ENCODE measurements at places on chromosomes 6 and 20.

DNA sequence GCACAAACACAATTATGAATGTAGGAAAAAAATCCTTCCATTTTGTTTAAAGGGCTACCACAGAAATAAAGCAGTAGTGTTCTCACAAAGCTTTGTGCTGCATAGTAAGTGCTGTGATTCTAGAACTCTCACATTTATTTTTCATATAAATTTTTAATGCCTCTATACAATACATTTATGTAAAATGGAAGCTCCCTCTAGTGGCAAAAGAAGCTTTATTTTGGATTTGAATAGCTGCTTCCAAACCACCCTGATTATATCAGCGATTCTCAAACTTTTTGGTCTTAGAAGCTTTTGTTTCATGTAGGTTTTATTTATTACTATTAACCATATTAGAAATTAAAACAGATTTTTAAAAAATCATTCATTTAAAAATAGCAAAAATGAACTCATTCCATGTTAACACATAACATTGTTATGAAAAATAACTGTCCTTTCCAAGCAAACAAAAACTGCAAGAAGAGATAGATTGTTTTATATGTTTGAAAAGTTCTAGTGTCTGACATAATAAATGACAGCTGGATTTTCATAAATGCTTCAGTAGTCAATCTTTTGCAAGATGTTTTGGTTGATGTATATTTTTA, 38.4 kb downstream of the HS3ST5 start:
- DNase-seq: no peak

DNA sequence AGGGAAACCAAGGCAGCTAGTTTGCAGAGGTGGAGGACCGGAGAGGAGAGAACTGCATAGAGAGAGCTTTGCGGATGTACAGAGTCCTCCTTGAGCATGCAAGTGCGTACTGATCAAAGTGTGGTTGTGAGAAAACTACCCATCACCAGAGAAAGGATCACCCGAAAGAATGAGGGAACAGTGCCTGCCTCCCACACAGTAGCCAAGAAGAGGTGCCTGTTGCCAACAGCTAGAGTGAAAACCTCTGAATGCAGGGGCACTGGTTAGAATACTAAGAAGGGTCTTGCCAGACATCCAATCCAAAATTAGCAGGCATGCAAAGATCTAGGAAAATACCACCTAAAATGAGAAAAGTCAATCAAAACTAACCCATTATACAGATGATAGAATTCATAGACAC, 166.6 kb upstream of the AKAP12 start:
- no peak for DNase-seq

- DNase-seq: no peak
Observed at GRCh38 chr6:168137024-168137423, 58.0 kb upstream of the FRMD1 start.

DNA sequence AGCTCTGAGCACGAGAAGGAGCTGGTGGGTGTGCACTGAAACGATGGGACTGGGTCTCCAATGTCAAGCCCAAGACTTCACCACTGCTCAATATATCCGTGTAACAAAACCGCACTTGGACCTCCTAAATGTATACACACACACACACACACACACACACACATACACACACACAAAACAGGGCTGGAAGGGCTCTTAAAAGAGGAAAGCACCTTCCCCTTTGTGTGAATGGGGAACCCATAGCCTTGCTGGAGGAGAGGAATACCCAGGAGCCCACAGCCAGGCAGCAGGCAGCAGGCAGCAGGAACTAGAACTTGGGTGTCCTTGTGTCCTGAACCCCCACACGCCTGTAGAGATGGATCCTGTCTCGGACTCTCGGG, 29.8 kb downstream of the TGM2 start:
- no peak for DNase-seq

GRCh38 chr20:57847104-57847503, 137.3 kb upstream of the PMEPA1 start:
- DNase-seq: no peak

GRCh38 chr20:49989234-49990065, 6.7 kb downstream of the SNAI1 start:
- no peak for DNase-seq

DNA sequence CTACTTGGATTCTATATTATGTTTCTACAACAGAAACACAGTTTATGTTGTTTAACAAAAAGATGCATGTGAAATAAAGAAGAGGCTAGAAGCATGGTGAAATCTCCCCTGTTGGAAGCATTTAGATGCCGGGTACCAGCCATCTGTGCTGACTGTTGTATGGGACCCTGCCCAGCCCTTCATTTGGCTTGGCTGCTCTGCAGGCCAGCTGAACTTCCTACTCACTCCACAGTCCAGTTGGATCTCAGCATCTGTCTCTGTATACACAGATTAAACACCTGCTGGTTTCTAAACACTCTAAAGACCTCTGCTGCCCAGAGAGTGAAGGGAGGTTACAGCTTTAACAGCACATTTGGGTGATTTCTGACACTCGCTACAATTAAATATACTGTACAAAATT, 228.3 kb downstream of the SLC35F1 start:
- DNase-seq: no peak

- DNase-seq: no peak
Observed at GRCh38 chr6:169555971-169556617, 145.7 kb downstream of the WDR27 start.

DNA sequence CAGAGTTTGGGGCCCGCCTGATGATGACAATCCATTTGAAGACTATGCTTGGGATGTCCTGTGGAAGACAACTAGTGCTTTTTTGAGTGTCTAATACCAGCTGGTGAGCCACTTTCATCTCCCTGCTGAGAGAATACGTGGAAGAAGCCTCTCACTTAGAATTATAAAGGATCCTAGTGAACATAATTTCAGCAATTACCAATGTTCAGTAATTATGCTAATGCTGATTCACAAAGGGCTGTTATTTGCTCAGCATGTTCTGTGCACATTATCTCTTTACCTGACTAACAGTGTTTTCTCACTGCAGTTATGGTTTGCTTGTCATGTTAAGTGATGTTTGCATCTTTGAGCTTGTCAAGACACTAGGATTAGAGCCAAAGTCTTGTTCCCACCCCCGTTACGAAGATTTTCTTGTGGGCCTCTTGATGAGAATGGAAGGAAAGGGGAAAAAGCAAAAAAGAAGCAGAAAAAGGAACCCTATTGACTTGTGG, 282.1 kb upstream of the CHD6 start:
- no peak for DNase-seq

GRCh38 chr20:990293-990959, 11.7 kb downstream of the RSPO4 start:
- no peak for DNase-seq

- DNase-seq: no peak
Observed at GRCh38 chr20:9458138-9458796, 56.1 kb upstream of the LAMP5 start.

- no peak for DNase-seq
Observed at GRCh38 chr6:113607821-113608545, 249.2 kb upstream of the MARCKS start.
